ENCODE measurements at places on chromosomes 6 and 20.
A peak's percentile ranks its signal among the peaks of the same experiment; 100 is the strongest.

- no peak for DNase-seq
Observed at GRCh38 chr20:40942006-40942405, 86.6 kb upstream of the TOP1 start.

GRCh38 chr6:105664931-105665330 lies 262.0 kb upstream of the PREP start:
- no peak for DNase-seq

DNA sequence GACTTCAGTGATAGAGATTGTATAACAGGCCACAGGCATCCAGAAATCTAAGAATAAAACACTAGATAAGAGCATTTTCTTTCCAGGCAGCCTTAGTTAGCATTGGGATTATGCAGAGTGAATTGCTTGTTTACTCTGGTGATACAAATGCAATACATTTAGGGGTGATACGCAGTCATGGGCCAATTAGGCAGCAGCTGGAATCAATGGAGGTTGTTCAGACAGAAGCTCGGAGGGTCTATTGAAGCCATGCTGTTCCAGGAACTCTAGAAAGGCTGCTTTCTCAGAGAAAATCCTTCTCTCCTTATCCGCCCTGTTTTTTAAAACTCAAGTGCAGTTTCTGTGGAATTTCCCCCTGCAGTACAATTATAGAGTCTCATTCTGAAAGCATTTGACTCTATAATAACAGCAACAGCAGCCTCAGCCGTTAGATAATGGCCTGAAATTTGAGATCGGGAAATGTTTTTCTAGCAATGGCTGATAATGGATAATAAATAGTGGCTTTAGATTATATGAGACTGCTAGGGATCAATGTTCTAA lies 364.3 kb upstream of the HS3ST5 start:
- DNase-seq = no peak

DNA sequence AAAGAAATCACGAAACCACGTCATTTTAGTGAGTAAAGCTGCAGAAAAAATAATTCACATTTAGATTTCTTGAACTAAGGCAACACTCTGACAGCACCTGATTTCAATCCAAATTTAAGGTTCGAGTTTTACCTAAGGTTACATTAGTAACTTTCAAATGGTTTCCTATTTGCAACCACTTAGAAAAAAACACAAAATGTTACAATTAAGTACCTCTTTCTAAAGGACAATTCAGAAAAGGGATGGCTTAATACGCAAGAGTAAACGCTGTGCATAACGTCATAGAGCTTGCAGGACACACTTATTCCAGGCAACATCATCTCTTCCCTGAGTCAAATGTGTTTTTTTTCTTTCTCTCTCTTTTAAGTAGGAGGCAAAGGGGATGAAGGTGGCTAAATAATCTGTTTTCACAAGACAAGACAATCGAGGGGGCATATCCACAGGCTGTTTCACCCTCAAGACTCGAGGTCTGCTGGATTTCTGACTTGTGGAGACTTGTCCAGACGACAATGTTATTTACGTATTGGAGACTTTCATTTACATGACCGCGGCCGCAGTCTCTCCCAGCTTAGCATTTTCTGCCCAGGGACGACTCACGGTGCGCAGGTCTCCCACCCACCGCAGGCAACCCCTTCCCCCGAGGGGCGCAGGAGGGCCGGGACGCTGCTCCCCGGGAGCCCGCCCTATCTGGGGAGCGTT lies 86.0 kb downstream of the SESN1 start:
- peak; percentile 21 for DNase-seq

DNA sequence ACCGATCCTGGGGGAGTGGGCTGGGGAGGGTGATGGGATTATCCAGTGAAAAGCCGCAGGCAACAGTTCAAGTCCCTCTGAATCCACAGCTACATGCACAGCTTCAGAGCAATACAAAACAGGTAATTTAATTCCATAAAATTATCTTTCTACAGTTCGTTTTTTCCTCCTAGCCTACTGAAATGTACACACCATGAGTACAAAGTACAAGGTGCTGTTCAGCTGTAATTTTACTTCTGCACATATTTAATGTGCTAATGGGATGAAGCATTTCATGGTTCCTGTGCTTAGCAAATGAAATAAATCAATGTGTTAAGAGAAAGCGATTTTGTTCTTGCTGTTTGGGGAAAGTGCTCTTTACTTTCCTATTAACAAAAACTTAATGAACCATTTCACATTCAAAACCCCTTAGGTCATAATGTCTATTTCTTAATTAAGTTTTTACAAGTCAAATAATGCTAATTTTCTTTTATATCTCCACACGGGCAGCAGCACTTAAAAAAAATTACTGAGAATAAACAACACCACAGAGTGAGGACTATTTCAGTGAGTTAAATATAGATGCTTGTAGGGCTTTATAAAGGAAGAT lies 71.8 kb downstream of the INSM1 start:
- no peak for DNase-seq

DNA sequence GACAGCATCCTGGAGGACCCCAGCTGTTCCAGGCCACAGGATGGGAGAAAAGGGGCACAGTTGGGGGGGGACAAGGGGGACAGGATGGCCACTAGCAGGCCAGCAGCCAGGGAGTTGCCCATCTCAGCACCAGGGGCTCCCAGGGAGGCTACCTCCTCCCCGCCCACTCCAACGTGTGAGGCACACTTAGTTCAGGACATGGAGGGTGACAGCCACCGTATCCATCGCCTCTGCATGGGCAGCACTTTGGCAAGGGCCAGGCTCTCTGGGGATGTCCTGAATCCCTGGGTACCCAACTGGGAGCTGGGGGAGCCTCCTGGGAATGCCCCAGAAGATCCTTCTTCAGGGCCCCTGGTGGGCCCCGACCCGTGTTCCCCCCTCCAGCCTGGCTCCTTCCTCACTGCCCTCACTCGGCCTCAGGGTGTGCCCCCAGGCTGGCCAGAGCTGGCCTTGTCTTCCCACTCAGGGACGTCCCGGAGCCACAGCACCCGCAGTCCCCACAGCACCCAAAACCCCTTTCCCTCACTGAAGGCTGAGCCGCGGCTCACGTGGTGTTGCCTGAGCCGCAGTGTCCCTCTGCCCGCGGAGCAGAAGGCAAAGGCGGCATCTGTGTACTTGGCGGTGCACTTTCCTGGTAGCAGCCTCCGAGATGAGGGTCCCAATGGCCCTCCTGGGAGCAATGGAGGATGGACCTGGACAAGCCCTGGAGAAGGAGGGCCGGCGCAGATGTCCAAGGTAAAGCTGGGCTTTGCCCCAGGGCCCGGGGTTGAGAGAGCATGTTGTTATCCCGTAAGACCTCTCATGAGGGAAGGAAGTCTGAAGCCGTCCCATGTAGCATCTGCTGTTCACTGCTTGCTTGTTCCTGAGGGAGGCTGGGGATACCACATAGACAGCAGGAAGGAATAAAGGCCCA lies 30.7 kb downstream of the ZNF831 start:
- DNase-seq = no peak

DNA sequence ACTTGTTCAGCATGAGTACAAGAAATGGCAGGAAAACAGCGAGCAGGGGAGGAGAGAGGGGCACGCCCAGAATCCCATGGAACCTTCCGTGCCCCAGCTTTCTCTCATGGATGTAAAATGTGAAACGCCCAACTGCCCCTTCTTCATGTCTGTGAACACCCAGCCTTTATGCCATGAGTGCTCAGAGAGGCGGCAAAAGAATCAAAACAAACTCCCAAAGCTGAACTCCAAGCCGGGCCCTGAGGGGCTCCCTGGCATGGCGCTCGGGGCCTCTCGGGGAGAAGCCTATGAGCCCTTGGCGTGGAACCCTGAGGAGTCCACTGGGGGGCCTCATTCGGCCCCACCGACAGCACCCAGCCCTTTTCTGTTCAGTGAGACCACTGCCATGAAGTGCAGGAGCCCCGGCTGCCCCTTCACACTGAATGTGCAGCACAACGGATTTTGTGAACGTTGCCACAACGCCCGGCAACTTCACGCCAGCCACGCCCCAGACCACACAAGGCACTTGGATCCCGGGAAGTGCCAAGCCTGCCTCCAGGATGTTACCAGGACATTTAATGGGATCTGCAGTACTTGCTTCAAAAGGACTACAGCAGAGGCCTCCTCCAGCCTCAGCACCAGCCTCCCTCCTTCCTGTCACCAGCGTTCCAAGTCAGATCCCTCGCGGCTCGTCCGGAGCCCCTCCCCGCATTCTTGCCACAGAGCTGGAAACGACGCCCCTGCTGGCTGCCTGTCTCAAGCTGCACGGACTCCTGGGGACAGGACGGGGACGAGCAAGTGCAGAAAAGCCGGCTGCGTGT lies 11.6 kb downstream of the TNFAIP3 start:
- DNase-seq = no peak

GRCh38 chr20:37372441-37372840 lies 26.5 kb downstream of the SRC start:
- no peak for DNase-seq

DNA sequence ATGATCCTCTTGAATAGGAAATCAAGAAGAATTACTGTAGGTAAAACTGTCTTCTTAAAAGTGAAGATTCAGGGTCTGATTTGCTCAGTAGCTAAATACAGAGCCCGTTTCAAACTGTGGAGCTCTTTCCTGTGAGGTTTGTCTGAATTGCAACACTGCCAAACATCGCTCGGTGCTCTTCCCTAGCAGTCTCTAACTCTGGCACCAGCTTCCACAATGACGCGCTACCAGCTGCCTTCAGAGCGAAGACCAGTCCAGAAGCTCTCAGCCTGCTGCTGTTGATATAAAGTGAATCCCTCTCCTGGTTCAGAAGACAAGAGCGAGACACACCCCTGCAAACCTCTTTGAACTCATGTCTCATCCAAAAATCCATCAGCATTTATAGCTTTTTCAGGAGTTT lies 447.0 kb downstream of the LMBRD1 start:
- DNase-seq = no peak

GRCh38 chr6:18447552-18447951 lies 60.4 kb downstream of the RNF144B start:
- no peak for DNase-seq

DNA sequence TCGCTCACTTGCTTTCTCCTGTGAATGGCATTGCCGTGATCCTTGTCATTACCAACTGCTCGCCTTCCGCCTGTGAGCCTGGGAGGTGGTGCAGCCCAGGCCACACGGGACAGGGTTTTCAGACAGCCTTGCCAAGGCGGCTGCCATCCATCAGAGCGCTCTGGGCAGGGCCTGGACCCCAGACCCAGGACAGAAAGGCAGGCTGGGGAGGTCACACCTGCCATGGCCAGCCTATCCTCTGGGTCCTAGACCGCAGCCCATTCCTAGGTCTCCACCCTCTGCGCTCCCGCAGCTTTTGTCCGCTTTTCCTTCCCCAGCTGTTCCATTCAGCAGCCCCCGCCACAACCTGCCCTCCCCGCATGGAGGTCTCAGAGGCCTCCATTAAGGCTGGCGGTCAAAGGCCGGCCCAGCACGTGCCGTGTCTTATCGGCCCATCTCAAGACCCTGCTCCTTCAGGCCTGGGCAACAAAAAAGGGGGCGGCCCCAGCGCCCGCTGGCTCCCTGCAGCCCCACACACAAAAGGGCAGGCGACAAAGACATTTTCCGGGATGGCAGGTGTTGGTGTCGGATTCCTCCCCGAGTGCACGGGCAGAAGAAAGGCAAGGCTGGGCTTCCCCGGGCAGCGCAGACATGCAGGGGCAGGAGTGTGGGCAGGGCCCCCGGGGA lies 28.1 kb downstream of the INSM1 start:
- no peak for DNase-seq

GRCh38 chr20:29878281-29878741 lies 1379.2 kb upstream of the DEFB115 start:
- no peak for DNase-seq
